ENCODE measurements at places on chromosomes 13 and 19.

GRCh38 chr13:80778297-80778696 is 437.4 kb upstream of the SPRY2 start:
- no peak for DNase-seq

GRCh38 chr13:107743526-107743925 is 471.8 kb downstream of the LIG4 start:
- DNase-seq: no peak

DNA sequence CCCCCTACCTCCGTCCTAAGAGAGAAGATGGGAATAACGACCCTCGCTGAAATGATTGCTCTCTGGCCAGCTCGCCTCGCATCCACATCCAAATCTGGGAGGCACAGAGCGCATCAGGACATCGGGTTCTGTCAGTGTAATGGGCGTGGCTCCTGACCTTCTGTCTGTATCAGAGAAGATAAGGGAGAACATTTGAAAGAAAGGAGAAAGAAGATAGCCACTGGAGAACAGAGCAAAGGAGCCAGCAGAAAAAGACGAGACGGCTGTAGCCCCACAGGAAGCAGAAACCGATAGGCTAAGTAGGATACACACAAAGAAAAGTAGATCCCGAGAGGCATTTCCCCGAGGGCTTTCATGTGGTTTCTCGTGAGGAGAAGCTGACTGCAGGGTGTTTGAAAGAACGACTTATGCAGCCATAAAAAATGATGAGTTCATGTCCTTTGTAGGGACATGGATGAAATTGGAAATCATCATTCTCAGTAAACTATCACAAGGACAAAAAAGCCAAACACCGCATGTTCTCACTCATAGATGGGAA is 14.0 kb upstream of the GJB2 start:
- DNase-seq: no peak

- peak; percentile 50 for DNase-seq
These were observed 103.7 kb upstream of the EDNRB start for GRCh38 chr13:78022164-78022877.

- DNase-seq: no peak
These were observed 8.4 kb upstream of the SUPT20H start for GRCh38 chr13:37067874-37068273.

- no peak for DNase-seq
These were observed 52.5 kb upstream of the CLDN10 start for GRCh38 chr13:95499811-95500712.

- DNase-seq: no peak
These were observed 823.0 kb downstream of the PCDH9 start for GRCh38 chr13:66407128-66407527.

DNA sequence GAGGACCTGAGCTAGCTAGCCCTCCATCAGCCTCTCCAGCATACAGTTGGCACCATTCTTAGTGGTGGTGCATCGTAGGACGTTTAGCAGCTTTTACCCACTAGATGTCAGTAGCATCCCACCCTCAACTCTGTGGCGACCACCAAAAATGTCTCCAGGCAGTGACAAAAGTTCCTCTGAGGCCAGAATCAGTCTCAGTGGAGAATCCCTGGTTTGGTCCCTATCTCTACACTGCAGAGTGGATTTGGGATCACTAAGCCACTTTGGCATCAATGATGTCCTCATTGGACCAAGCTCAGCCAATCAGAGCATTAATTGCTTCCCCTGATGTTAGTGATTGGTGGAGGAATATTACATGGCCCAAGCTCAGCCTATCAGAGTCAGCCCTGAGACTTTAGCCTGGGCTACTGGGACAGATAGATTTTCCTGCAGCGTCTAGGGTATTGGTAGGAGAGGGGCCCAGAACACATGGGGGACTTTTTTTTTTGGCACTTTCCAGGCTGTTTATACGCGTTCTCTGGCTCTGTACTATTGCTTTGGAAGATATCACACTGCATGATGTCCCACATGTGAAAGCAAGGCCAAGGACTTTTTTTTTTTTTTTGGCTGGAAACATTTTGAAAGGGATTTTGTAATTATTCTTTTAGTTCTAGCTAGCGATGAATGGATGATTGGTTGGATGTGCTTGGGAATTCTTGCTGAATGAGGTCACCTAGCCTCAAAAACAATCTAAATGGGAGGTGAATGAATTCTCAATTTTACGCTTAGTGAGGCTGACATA is 7.0 kb downstream of the TMEM221 start:
- DNase-seq: peak; percentile 8

- peak; percentile 90 for DNase-seq
These were observed 207.5 kb downstream of the KCNRG start for GRCh38 chr13:50222569-50223332.

DNA sequence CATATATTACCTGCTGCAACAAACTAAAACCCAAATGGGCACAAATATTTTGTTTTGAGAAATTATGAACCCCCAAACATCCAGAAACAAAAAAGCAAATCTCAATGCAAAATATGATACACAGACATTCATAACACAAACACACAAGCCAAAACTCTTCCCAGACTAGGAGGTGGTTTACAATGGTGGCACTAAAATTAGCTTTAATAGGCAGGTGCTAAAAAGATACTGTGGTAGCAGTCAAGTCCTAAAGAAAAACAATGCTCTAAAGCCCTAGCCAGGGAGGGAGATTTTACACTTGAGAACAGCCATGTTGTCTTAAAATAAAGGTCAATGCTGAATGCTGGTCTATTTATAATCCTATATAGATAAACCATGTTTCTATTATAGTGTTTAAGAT is 65.0 kb downstream of the DOCK9 start:
- DNase-seq: no peak

DNA sequence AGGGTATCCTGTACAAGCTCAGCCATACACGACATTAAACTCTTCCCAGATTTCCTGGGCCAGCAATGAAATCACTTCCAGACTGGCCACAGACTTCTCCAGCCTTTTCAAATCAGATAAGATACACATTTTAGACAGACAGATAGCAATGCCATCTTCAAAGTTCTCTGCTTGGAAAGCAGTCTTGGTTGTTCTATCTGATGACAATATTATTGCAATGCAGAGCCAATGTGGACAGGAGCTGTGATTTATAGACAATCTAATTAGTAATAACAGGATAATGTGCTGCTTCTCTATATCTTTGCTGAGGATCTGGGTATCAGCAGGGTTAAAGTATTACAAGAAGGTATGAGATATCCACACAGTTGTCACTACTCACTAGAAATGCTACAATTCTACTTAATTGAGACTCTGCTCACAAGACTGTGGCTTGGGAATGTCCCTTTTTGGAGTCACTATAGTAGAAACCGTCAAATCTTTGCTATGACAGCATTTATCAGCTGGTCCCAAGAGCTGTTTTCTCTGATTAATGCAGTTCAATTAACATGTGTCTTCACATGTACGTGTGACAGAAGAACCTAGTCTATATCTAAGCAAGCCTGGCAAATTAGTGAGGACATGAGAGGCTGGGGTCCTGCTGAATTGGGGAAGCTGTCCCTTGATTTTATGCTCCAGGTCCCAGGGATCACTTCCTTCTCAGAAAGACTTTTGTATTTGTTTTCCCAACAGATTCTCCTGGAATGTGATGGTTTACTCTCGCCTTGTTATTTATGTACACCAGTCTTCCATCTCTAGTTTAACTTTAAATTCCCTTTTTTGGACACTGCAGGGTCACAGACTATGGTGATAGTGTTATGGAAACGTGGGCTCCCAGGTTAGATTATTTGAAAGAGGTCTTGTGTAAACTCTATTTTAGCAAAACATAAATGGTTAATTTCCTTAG is 68.8 kb downstream of the COL4A1 start:
- no peak for DNase-seq
